Vagina (tissue), 2 donors: ENCODE measurements at places on chromosomes 16 and 17.

GRCh38 chr16:12255919-12256665 is 279.6 kb downstream of the SNX29 start:
- DNase-seq: no peak

DNA sequence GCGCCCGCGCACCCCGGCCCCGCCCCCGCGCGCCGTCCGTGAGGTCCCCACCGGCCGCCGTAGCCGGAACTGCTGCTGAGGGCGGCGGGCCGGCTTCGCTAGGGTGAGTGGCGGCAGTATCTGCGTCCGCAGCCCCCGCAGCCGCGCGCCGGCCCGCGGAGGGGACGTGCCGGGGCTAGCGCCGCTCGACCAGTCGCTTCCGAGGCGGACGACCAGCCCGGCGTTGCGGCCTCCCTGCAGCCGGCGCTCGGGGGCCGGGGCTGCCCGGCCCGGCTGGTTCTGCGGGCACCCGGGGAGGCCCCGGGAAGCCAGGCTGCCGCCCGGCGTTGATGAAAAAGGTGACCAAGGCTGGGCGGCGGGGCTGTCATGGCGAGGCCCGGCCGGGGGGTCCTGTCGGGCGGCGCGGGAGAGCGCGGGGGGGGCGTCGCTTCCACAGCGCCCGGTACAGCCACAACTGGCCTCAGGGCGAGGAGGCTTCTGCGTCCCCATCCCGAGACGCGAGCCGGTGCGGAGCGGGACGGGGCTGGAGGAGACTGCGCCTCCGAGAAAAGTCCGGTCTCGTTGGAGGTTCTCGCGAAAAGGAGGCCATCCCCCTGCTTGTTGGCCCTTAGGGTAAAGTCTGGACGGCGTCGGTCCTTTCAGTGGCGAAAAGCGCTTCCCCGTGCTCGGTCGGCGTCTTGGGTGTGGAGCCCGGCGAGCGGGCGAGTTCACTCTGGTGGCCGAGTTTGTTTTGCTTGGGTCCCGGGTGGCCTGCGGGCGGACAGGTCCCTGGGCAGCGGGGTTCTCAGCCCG is at the start of gene CRAMP1:
Gene CRAMP1 (plus strand): TSS at position 41 of the 792 bp plus-strand sequence. CDS start 2,280 bp downstream, outside the sequence.
- no peak for DNase-seq

DNA sequence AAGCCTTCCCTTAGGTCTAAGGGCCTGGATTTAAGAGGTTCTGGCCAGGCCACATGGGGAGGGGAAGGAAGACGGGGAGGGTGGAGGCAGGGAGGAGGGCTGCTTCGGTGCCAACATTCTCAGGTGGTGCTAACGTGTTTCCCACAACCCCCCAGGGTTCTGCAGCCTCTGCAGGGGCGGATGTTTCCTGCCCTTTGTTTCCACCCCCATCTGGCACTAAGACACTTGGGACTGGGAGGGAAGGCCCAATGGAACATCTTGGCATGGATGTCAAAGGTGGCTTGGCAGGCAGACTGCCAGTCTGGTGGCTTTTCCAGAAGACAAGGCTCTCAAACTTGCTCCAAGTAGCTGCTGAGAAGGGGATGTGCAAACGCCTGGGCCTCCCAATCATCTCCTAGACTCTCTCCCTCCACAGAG is 12.7 kb downstream of the HIC1 start:
- DNase-seq: no peak

- no peak for DNase-seq
Observed at GRCh38 chr17:1999557-2000251, 25.4 kb downstream of the RTN4RL1 start.

- no peak for DNase-seq
Observed at GRCh38 chr16:57868913-57869520, 66.7 kb upstream of the KIFC3 start.

DNA sequence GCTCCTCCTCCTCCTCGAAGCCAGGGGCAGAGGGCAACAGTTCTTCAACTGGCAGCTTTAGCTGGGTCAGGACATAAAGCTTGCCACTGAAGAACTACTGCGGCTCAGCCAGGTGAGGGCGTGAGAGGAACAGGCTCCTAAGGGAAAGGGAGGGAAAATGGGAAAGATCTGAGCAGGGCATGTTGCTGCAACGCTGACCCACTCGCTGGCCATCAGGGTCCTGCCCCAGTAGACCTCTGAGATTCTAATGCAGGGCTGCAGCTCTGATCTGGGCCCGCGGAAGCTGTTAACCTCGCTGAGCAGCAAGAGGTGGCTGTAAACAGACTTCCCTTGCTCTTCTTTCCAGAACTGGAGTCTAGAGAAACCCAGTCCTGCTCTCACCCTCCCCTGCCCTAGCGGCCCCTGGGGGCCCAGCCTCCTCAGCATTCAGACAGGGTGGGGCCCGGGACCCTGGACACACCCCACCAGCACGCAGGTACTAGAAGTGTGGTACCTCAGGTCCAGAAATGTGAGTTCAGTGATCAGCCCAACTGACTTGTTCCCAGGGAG is 3.8 kb upstream of the TLCD2 start:
- DNase-seq: peak; percentile 88

DNA sequence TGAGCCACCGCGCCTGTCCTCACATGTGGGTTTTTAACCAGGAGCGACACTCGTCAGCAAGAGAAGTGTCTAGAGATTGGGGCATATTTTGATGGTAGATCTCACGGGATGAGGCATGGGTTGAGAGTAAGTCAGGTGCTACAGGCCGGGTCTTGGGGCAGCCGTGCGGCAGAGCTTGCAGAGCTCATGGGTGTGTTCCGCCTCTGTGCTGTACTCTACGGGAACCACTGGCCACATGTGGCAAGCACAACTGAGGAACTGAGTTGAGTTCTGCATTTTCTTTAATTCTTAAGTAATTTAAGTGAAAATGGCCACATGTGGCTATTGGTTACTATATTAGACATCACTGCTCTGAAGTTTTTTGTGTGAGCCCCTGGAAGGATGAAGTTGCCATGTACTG is 9.6 kb downstream of the CLUAP1 start:
- DNase-seq: no peak

DNA sequence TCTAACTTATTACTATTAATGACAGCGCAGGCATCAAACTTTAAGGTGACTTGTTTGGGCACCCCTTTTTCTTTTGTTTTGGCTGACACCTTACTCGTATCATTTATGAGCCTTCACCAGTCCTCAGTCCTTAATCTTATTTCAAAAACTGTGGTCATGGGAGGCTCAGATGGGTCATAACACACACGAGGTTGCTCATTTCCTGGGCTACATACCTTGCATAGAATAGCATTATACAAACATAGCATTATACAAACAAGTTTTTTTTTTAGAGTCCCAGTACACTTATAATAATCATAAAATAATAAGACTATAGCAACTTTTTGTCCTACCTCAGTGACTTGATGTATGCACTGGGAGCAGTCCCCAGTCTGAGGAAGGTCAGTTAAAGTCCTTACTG is 11.2 kb upstream of the ACSF2 start:
- DNase-seq: no peak

DNA sequence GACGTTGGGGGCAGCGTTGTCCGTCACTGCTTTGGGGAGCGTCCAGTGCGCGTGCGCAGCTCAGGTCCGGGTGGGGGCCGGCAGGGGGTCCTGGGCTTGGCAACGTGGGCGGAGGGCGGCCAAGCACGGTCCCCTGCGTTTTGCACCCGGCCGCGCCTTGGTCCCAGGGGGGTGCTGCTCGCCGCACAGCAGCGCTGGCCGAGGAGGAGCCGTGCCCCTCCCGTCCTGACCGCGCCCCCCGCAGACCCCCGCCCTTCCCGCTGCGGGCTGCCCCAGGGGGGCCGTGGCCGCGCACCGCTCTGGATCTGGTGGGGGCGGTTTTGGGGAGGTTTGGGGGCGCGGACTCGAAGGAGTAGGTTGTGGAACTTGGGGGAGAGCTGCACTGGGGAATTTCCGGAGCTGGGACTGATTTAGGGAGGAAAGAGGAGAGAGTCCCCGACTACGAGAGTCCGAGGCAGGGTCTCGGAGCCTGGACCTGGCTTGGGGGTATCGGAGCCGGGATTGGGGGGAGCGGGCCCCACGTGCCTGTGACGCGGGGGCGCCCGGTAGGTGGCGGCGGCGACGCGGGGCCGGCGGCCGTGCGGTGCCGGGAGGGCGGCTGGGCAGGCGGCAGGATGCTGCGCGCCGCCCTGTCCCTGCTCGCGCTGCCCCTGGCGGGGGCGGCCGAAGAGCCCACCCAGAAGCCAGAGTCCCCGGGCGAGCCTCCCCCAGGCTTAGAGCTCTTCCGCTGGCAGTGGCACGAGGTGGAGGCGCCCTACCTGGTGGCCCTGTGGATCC is at the start of gene SLC9A5:
Gene SLC9A5 (plus strand): TSS at position 579 of the 777 bp plus-strand sequence. CDS start 36 bp downstream, at position 615.
- DNase-seq: no peak

DNA sequence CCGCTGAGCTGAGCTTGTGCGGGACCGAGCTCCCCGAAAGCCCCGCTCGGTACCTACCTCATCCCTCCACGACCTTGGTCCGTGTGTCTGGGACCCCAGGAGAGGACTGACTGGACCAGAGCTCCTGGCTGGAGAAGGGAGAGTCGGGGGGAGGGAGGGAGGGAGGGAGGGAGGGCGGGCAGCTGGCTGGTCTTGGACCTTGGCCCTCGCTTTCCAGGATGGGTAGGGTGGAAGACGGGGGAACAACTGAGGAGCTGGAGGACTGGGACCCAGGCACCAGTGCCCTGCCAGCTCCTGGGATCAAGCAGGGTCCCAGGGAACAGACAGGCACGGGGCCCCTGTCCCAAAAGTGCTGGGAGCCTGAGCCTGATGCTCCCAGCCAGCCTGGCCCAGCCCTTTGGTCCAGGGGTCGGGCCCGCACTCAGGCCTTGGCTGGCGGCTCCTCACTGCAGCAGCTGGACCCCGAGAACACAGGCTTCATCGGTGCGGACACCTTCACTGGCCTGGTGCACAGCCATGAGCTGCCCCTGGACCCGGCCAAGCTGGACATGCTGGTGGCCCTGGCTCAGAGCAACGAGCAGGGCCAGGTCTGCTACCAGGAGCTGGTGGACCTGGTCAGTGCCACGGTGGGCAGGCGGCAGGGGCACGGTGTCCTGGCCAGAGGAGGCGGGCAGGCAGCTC is 553 bp downstream of the RHBDL1 start:
- no peak for DNase-seq

DNA sequence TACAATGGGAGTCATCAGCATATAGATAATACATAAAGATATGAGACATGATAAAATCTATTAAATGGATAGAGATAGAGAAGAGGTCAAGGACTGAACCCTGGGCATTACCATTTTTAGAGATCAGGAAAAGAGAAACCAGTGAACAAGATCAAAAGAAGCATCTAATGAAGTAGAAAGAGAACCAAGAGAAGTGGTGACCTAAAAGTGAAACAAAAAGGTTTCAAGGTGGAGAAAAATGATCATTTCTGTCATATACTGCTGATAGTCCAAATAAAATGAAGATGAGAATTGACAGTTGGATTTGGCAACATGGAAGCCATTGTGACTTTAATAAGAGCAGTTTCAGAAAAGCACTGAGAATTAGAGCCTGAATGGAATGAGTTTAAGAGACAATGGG is 165.1 kb downstream of the PPM1E start:
- DNase-seq: no peak
